ENCODE measurements at places on chromosomes 7 and 10. TPM values are rescaled to one million over a fixed set of nuclear protein-coding genes. Genes with fewer than 3 reads are reported as not detected.

The XRCC2 gene
- 30.0 TPM for total RNA-seq

The FAM25A gene
- total RNA-seq = not detected

DNA sequence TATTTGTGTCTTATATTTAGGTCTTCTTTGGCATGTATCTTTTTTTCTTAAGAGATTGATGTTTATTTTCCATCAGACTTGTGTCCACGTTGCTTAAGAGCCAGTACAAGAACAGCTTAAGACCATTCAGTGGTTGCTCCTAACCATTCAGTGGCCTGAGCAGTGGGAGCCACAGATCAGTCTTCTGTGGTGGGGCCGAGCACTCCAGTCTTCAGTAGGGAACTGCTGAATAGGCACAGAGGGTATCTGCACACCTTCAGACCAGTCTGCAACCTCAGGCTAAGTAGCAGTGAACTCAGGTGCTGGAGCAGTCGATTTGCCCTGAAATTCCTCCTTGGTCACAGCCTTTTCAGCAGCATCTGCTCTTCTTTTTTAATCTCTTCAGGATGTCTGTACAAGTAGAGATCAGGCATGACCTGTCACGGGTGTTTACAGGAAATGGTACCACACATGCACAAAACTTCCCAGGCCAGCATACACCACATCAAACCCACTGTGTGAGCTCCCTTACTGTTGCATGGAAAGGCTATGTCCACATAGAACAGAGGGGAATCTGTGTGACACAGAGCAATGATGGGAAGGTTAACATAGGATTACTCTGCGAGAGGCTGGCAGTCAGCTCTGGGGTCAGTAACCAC is 51.5 kb downstream of the FAM107B start:
- DNase-seq = no peak

DNA sequence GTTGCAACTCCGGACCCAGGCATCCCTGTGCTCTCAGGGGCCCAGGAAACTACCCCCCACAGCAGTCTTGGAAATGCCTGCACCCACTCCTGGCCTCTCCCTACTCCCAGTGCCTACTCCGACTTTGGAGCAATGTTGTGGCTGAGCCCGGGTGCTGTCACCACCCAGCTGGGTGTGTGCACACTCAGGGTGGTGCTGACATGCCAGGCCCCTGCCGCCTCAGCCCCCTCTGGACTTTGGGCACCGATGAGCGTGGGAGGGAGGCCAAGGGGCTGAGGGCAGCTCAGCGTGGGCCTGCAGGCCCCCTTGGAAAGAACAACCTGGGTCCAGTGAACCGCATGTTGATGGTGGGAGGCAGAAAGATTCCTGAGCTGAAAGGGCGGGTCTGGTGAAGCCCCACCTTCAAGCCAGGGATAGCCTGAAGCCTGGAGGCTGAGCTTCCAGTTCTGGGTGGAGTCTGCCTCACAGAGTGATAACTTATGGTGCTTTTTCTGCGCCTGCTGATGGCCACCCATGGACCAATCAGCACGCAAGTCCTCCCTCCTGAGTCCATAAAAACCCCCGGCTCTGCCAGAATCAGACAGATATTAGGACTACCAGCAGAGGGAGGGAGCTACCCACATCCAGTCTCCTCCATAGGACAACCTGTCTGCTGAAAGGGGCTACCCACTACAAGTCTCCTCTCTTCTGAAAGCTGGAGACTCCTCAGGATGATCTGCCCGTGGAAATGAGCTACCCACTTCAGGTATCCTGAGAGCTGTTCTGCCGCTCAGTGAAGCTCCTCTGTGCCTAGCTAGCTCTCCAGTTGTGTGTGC is 380.4 kb upstream of the SORCS1 start:
- DNase-seq = no peak

DNA sequence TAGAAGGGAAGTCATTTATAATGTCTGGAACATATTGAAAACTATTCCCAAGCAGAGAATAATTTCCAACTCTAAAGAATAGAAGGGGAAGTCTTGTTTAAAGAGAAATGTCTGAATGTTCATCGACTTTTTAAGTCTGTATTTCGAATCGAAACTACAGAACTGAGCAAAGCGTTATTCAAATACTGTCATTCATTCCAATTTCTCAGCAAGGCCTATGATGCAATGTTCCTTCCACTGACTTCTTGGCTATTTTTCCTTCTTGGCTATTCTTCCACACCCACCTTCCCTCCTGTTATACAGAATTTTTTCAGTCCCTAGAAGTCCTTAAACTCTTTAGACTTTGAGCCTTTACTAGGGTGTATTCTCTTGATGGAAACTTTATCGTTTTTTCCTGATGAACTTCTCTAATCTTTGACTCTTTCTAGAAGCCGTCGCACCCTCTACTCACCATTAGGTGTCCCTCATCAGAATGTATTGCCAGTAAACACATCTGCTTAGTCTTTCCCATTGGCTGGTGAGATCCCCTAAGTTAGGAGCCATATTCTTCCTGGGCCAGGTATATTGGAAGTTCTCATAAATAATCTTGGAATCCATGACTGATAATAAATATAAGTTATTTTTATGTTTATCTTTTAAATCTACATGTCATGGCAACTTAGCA is 235.7 kb upstream of the CCDC6 start:
- no peak for DNase-seq

The WDR86 gene
- 33.0 TPM for total RNA-seq

DNA sequence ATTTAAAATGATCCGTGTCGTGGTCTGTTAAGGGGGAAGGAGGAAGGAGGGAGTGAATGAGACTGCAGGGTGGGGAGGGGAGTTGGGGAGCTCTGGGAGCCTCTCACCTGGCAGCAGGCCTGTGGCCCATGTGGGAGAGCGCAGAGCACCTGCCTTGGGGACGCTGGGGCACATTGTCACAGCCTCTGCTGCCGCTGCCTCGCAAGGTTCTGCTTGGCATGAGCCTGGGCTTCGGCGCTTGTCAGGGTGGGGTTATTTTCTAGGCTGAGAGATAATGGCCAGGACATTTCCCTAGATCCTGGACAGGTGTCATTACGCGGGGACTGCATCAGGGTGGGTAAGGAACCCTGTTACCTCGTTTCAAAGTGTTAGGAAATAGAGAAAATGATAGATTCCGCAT is 2.2 kb upstream of the SUN1 start:
- DNase-seq = no peak

GRCh38 chr10:110174816-110175215 is 32.6 kb upstream of the MXI1 start:
- no peak for DNase-seq

- DNase-seq = peak; percentile 28
Measured at GRCh38 chr7:15561835-15562234, at the start of gene AGMO. AGMO (minus strand) TSS chr7:15562015.

- peak; percentile 97 for DNase-seq
Measured at GRCh38 chr7:23471106-23471859, 992 bp upstream of the IGF2BP3 start.

DNA sequence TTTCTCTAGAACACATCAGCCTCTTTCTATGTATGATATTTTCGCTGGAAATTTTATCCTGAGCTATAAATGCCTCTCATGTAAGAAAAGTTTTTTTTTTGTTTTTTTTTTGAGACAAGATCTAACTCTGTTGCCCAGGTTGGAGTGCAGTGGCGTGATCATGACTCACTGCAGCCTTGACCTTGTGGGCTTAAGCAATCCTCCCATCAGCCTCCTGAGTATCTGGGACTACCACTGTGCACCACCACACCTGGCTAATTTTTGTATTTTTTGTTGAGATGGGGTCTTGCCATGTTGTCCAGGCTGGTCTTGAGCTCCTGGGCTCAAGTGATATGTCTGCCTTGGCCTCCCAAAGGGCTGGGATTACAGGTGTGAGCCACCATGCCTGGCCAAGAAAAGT is 80.4 kb downstream of the ADK start:
- DNase-seq = no peak

DNA sequence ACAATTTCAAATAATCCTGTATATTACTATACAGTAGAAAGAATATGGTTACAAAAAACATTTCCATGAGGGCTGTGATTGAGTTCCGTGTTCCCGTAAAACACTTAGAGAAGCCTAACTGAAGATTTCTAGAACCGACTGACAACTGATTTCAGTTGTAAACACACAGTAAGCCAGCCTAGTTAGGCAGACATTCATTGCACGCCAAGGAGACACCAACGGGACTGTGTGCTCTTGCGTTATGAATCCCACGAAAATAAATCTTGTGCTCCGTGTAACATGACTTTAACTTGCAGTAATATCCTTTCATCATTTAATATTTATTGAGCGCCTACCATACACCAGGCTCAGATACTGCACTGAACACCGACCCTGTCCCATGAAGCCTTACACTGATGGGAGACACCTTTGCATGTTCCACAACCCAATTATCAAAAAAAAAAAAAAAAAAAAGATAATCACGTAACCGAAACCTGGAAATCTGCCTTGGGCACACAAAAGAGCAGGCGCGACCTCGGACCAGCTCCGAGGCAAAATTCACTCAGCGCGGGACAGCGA is 420 bp upstream of the KLHL7 start:
- no peak for DNase-seq

DNA sequence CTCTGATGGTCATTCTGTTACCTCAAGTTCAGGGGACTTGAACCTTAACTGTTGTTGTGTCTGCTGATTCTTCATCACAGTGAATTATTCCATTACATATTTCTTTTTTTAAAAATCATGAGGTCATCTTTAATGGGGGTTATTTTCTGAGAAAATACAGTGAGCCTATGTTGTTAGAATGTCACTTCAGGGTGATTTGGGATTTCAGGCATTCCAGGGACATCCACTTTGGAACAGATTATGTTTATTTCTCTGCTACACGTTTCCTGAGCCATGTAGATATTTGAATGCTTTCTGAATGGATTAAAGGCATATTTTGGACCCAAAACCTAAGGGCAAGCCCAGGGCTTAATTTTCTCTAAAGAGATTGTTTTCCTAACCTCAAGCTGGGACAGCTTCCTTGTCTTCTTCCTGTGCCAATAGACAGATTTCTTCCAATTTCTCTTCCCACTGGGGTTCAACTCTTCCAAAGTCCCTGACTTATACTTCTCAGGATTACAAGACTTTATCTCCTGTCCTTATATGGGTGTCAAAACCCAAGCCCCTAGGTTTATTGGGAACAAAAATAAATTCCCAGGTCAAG is 271.7 kb downstream of the ARHGAP12 start:
- DNase-seq = no peak

DNA sequence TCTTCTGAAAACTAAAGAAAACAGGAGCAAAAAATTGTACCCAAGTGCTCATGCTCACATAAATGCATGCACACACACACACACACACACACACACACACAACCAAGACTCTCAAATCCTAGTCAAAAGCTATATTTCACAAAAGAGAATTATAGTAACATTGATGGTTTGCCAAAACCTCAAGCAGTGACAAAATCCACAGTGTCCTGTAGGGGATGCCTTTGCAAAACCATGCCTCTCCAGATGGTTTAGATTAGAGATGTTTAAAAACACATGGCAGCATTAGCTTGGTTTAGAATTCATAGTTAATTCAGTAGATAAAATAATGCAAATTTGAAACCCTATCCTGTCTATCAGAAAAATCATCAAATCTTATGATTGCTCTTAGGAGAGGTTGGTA is 232.2 kb downstream of the DYNC1I1 start:
- DNase-seq = no peak

- peak; percentile 90 for DNase-seq
Measured at GRCh38 chr7:28955718-28956607, 2.2 kb downstream of the TRIL start.
